CD4-positive, alpha-beta memory T cell (primary cell): ENCODE measurements at places on chromosomes 13 and 19.

DNA sequence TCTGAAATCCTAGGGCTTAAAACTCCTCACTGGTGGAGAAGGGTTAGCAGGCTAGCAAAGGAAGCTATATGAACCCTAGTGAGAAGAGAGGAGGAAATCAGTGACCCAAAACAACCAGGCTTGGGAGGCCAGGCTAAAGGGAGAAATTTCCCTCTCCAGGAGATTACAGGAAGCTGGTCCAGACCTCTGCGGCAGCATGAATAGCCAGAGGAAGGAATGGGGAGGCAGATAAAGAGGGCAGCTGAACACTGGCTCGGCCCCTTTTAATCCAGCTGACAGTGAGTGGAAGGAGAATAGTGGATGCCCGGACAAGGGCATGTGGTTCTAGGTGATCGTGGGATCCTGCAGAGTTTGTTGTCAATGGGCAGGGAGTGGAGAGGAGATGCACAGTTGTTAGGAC, 130.6 kb downstream of the COG6 start:
- DNase-seq, result no peak

DNA sequence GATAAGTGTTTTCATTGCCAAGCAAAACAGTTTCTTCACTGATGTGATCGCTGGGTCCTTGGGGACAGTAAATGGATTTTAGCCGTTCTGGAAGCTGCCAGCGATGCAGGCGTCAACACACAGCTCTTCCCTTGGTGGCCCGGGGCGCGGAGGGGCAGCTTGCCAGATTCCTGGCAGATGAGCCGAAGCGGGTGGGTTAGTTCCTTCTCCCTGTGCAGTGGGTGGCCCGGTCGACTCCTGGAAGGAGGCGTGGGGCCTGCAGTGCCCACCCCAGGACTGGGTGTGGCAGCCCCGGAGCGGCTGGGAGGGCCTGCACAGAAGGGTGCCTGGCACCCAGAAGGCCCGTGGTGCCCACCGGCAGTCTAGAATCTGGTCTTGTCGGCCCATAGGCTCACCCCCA, 69.0 kb downstream of the KDM4B start:
- DNase-seq, result no peak

GRCh38 chr13:29589234-29589633, 6.3 kb downstream of the SLC7A1 start:
- DNase-seq, result no peak

GRCh38 chr13:22652796-22653195, 528.0 kb upstream of the SGCG start:
- no peak for DNase-seq

- no peak for DNase-seq
Observed at GRCh38 chr13:88736026-88736425, 1064.9 kb downstream of the SLITRK5 start.

GRCh38 chr13:94324767-94325540, 154.5 kb downstream of the DCT start:
- DNase-seq, result no peak

DNA sequence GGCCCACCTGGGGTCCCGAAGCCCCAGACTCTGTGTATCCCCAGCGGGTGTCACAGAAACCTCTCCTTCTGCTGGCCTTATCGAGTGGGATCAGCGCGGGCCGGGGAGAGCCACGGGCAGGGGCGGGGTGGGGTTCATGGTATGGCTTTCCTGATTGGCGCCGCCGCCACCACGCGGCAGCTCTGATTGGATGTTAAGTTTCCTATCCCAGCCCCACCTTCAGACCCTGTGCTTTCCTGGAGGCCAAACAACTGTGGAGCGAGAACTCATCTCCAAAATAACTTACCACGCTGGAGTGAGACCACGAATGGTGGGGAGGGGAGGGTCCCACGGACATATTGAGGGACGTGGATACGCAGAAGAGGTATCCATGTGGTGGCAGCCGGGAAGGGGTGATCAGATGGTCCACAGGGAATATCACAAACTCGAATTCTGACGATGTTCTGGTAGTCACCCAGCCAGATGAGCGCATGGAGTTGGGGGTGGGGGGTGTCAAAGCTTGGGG, 1.0 kb upstream of the ICAM5 start:
- DNase-seq, result no peak

GRCh38 chr13:79427265-79427664, 21.2 kb upstream of the RBM26 start:
- DNase-seq, result no peak

DNA sequence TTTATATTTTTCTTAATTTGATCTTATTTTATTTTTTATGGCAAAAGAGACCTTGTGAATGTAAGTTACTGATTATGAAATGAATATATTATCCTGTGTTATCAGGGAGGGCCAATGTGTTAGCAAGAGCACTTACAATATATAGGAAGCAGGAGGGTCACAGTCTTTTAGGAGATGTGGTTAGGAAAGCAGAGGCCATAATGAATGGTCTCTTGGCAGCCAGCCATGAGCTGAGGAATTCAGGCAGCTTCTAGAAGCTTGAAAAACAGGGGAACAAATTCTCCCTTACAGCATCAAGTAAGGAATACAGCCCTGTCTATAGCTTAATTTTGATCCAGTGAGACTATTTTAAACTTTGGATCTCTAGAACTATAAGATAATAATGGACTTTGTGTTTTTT, 2374.6 kb downstream of the PCDH9 start:
- no peak for DNase-seq

DNA sequence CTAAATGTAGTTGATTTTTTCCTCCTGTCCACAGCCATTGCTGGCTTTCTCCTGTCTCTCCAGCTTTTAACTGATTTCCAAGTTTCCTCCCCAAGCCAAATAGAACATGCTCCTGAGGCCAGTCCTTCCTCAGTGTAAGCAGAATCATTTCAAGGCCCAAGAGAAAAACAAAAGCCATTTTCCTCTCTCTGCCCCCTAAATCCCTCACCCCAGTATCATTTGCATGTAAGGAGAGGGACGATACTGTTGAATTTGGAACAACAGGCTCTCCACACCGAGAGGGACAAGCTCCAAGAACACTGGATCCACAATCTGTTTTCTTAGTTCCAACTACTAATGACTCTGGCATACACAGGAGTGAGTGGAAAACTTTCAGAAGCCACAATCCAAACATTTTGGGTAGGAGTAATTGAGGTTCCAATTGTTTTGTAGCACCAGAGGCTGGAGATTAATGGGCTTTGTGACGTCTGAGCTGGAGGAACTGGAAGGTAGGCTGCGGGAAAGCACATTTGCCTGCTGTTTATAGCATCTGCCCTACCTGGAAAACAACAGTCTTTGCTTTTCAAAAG, 156.8 kb downstream of the FLT1 start:
- no peak for DNase-seq

DNA sequence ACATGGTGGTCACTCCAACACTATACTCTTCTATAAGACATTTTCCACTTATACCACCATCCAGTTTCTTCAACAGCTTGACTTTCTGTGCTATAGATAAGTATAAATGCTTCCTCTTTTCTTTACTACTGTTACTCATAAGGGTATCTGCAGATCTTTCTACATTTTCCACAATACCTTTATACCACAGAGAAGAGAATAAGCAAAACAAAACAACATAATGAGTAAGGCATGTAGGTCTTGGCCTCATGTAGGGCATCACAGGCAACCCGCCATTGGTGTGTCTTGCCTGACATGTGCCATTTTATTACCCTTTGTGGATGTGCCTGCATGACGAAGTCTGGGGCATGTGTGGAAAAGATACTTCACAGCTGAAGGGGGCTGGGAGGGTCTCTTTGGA, 265.3 kb upstream of the STARD13 start:
- DNase-seq, result no peak
